ENCODE measurements at places on chromosomes 7 and 10. TPM values are rescaled to one million over a fixed set of nuclear protein-coding genes. Genes with fewer than 3 reads are reported as not detected.

The TMEM176B gene
- 0.25 TPM for total RNA-seq

The TAS2R41 gene
- total RNA-seq = not detected

The PTPN20 gene
- 2.4 TPM for total RNA-seq

The GFRA1 gene
- not detected for total RNA-seq

DNA sequence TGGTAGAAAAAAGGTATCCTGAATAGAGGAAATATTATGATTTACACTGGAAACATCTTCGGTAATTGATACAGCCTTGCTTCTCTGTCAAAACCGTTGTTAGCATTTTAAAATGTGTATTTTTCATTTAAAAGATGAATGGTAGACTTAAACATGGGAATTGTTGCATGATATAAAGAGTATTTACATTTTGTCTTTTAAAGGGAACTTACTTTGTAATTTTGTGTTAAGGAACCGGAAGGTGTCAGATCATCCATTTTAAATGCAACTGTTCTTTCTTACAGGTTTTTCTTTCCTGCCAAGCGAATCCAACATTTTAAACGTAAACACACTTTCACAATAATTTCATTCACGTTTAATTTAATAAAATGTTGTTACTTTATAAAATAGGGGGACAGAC, 1.8 kb upstream of the IGF2BP3 start:
- H3K27me3 ChIP-seq = no peaks in the 10 kb centered on the region
- H3K36me3 ChIP-seq = no peaks in the 10 kb centered on the region
- peaks cover 73% of the 10 kb centered on the region for H3K4me1 ChIP-seq
- no peak overlapping the region for H3K4me3 ChIP-seq
- H3K27ac ChIP-seq = no peak overlapping the region
- DNase-seq = peak; percentile 47

- H3K27me3 ChIP-seq = no peaks in the 10 kb centered on the region
- no peaks in the 10 kb centered on the region for H3K4me1 ChIP-seq
- H3K27ac ChIP-seq = no peak overlapping the region
These were observed 387.8 kb downstream of the SEMA3D start for GRCh38 chr7:84799106-84799505.

- no peaks in the 10 kb centered on the region for H3K4me1 ChIP-seq
- no peak overlapping the region for H3K27ac ChIP-seq
- no peak overlapping the region for H3K4me3 ChIP-seq
- DNase-seq = no peak
- peaks cover 25% of the 10 kb centered on the region for H3K36me3 ChIP-seq
- no peaks in the 10 kb centered on the region for H3K27me3 ChIP-seq
These were observed 53.4 kb downstream of the TNS3 start for GRCh38 chr7:47528471-47528870.

DNA sequence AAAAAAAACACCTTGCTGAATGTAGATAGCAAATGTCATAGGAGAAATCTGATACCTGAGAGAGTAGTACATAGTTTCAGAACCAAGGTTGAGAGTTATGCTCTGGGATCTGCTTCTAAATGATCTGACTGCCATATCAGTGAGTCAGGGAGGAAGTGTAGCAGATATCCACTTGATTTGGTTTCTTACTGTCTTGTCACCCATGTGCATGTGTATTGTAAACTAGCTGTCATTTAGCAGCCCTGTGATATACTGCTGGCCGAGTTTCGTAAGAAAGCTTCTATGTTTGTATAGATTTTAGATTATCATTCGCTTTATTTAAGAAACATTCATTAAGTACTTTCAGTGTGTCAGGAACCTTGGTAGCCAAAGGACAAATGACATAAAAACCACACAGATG, 42.0 kb downstream of the SP4 start:
- no peak for DNase-seq
- H3K36me3 ChIP-seq = peaks cover 15% of the 10 kb centered on the region
- H3K27ac ChIP-seq = no peak overlapping the region
- H3K27me3 ChIP-seq = no peaks in the 10 kb centered on the region
- H3K4me1 ChIP-seq = no peaks in the 10 kb centered on the region
- no peak overlapping the region for H3K4me3 ChIP-seq

GRCh38 chr7:63899691-63900393, 98.8 kb upstream of the ZNF722 start:
- no peaks in the 10 kb centered on the region for H3K27me3 ChIP-seq
- H3K4me1 ChIP-seq = peaks cover 16% of the 10 kb centered on the region
- H3K4me3 ChIP-seq = peak overlapping the region; percentile 78
- peak overlapping the region; percentile 72 for H3K27ac ChIP-seq
- peak; percentile 91 for DNase-seq

DNA sequence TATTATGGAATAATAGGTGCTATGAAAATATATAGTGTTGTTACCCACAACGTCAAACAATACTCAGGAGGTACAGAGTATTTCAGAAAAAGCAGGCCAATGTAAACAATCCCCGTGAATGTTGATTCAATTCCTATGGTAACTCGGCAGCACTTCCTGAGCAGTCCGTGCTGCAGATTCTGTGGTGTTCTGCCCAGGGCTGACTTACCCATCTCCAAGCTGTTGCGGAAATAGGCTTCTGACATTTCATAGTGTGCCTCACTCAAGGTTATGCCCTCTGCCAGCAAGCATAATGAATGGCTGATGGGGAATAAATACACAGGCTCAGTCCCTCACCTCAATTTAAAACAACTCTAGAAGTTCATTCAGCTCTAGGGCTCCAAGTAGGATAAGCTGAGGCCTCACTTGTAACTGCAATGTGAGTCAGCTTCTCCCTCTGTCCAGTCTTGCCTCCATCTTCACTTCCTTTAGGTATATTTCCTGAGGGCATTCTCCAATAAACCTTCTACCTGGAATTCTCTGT, 177.6 kb downstream of the GNAI1 start:
- no peak for DNase-seq
- H3K36me3 ChIP-seq = no peaks in the 10 kb centered on the region
- H3K4me1 ChIP-seq = no peaks in the 10 kb centered on the region

- no peak overlapping the region for H3K27ac ChIP-seq
- H3K4me1 ChIP-seq = no peaks in the 10 kb centered on the region
- H3K4me3 ChIP-seq = no peak overlapping the region
- H3K36me3 ChIP-seq = no peaks in the 10 kb centered on the region
- peak; percentile 44 for DNase-seq
These were observed 40.5 kb upstream of the ZNF107 start for GRCh38 chr7:64625114-64626082.

DNA sequence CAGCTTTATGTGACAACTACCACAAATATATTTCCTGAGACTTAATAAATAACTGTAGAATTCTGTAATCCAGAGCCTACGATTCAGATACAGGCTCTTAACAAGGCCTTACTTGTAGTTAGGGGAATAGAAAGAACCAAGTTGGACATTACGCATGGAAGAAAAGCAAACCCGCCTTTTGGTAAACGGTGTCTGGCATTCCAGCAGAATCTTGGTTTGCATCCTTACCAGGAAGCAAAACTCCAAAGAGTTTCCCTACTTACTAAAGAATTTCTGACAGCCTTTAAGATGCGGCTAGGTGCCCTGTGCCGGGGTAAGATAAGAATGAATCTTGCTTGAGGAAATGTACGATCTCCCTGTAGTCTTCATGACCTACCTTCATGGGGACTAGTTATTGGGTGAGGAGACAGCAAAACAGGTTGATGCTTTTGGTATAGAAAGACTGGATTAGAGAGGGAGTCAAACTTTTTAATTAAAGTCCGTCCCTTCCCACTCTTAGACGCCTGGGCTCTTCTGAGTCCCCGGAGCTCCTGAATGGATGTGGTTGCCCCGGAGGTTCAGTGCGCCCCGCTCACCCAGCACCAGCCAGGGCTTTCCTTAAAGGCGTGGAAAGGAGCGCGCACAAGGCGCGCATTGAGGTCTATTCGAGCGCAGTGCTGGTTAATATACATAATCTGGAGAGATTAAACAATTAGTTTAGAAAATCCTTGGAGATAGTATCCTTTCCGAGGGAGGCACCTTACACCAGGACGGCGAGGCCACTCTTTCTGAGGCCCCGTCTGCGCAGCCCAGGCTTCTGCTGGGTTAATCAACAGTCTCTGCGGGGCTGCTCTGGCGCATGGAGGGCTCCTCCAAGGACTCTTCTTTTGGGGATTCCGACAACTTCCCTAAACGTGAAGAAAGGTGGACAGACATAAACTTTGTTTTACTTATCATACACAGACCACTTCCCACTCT, 11.5 kb downstream of the PTF1A start:
- H3K27ac ChIP-seq = no peak overlapping the region
- no peaks in the 10 kb centered on the region for H3K4me1 ChIP-seq
- H3K27me3 ChIP-seq = no peaks in the 10 kb centered on the region
- no peak overlapping the region for H3K4me3 ChIP-seq

- H3K27ac ChIP-seq = no peak overlapping the region
- no peaks in the 10 kb centered on the region for H3K4me1 ChIP-seq
- no peak overlapping the region for H3K4me3 ChIP-seq
- no peaks in the 10 kb centered on the region for H3K36me3 ChIP-seq
These were observed 1558.1 kb upstream of the LRRTM3 start for GRCh38 chr10:65367706-65368105.

The SMKR1 gene
- total RNA-seq = 3.8 TPM

The STEAP1 gene
- total RNA-seq = not detected

DNA sequence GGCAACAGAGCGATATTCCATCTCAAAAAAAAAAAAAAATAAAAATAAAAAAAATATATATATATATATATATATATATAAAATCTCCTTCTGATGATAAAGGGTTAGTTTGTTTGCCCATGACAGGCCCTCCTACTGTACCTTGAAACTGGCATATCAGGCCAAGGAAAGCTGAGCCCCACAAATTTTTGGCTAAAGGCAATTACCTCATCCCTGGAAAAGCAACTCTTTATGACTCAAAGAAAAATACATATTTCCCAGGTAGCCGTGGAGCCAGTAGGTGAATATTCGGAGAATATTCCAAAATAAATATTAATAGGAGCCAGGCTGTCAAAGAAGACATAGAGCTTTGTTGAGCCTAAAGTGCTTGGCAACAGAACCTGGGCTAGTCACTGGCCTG, 245.1 kb downstream of the GALNT17 start:
- no peaks in the 10 kb centered on the region for H3K36me3 ChIP-seq
- DNase-seq = no peak
- no peaks in the 10 kb centered on the region for H3K27me3 ChIP-seq
- H3K27ac ChIP-seq = no peak overlapping the region

The NOS3 gene
- total RNA-seq = 0.39 TPM

DNA sequence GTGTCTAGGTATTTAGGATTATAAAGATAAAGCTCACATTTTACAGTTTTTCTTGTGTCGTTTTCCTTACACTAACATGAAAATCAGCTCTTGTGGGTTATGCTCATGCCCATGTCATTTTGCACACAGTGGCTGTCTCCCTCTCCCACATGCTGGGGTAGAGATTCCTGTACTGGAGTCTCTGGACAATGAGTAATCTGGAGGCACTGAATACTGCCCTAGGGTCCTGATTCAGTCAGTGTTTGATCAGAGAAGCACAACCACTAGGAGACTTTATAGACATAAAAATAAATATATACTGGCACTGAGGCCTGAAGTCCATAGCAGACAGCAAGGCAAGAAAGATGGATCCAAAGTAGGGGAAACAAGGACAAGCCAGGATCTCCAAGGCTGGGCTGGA, 1008.8 kb downstream of the KCNMA1 start:
- H3K4me1 ChIP-seq = peaks cover 8% of the 10 kb centered on the region
- no peak for DNase-seq
- H3K27ac ChIP-seq = no peak overlapping the region
- no peaks in the 10 kb centered on the region for H3K36me3 ChIP-seq

GRCh38 chr10:36051500-36051991, 409.4 kb upstream of the FZD8 start:
- no peak for DNase-seq
- H3K36me3 ChIP-seq = no peaks in the 10 kb centered on the region
- no peaks in the 10 kb centered on the region for H3K27me3 ChIP-seq
- H3K4me3 ChIP-seq = no peak overlapping the region
- H3K4me1 ChIP-seq = no peaks in the 10 kb centered on the region
- no peak overlapping the region for H3K27ac ChIP-seq

- H3K4me1 ChIP-seq = no peaks in the 10 kb centered on the region
- no peaks in the 10 kb centered on the region for H3K27me3 ChIP-seq
- no peak for DNase-seq
- no peak overlapping the region for H3K4me3 ChIP-seq
- no peaks in the 10 kb centered on the region for H3K36me3 ChIP-seq
These were observed 364.9 kb upstream of the PLXDC2 start for GRCh38 chr10:19451356-19451755.

DNA sequence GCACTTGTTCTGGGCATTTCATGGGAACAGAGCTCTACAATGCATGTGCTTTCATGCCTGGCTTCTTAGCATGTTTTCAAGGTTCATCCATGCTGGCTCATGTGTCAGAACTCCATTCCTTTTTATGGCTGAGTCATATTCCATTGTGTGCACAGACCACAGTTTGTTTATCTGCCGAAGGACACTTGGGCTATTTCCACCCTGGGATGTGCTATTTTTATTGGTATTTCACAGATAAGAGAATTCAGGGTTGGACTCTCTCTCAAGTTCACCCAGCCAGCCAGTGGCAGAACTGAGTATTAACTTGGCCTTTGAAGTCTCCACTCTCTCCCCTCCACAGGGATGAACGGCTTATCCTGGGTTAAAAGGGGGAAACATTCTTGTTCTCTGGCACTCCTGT, 190.7 kb upstream of the GPR26 start:
- H3K27ac ChIP-seq = no peak overlapping the region
- H3K36me3 ChIP-seq = no peaks in the 10 kb centered on the region
- no peaks in the 10 kb centered on the region for H3K27me3 ChIP-seq
- no peak overlapping the region for H3K4me3 ChIP-seq

- no peaks in the 10 kb centered on the region for H3K27me3 ChIP-seq
- no peak overlapping the region for H3K27ac ChIP-seq
- peaks cover 4% of the 10 kb centered on the region for H3K4me1 ChIP-seq
- H3K4me3 ChIP-seq = no peak overlapping the region
These were observed 103.6 kb downstream of the SH3PXD2A start for GRCh38 chr10:103751667-103752290.

DNA sequence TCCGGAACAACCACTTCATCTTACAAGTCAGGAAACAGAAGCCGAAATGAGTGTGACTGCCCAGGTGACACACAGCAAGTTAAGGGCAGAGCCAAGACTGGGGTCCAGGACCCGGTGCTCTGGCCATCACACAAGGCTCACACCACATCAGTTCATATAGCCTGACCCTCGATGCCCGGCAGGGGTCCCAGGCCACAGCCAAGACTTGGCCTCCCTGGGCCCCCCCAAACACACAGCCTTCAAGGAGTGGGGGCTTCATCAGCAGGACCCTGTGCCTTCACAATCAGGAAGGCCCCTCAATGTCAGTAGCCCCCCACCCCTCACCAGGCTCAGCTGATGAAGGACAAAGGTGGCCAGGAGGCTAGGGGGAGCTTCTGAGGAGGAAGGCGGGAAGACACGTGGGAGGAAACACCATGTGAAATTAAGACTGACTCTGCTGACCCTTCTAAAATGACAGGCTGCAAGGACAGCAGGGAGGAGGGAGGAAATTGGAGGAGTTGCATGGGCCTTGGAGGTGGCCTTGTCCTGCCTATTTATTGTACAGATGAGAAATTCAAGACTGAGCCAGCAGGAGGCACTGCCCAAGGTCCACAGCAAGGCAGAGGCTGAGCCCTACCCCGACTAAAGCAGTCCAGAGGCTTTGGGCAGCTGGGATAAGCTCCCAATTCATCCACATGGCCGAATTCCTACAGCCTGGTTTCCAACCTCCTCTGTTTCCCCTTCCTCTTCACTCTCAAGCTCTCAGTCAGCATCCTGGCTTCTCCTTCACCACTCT, 216.1 kb upstream of the ZMIZ1 start:
- no peak overlapping the region for H3K27ac ChIP-seq
- H3K4me3 ChIP-seq = no peak overlapping the region
- no peak for DNase-seq
- H3K27me3 ChIP-seq = no peaks in the 10 kb centered on the region
